ENCODE measurements at places on chromosomes 11 and 22.

DNA sequence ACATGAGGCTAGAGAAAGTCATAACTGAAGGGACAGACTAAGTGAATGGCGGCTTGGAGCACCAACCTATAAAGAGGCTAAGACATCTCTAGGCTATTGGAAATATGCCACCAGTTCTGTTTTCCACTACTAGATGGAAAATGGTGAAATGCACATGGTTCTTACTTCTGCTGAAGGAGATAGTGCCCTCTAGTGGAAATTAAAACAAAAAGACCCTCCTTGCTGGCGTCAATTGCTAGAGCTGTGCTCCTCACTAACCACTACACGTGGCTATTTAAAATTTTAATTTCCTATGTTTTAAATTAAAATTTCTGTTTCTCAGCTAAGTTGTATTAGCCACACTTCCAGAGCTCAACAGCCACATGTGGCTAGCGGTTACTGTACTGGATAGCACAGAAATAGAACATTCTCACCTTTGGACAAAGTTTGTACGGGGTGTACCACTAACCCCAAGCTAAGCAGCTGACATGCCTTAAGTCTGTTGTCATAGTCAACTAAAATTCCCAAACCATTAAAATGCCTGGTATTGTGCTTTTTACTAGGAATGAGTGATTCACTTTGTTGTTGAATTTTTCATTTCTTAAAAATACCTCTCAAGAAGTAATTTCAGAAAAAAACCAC, 34.1 kb upstream of the CALCA start:
- no peak for DNase-seq

- DNase-seq = no peak
These were observed 1.6 kb upstream of the WT1 start for GRCh38 chr11:32436751-32437494.

GRCh38 chr11:64762277-64762673, 2.5 kb upstream of the PYGM start:
- no peak for DNase-seq

GRCh38 chr11:68438658-68439259, 21.8 kb upstream of the PPP6R3 start:
- DNase-seq = no peak

GRCh38 chr11:127218275-127218608, 217.7 kb upstream of the KIRREL3 start:
- no peak for DNase-seq

GRCh38 chr11:44982496-44983062, 31.9 kb upstream of the TP53I11 start:
- no peak for DNase-seq

DNA sequence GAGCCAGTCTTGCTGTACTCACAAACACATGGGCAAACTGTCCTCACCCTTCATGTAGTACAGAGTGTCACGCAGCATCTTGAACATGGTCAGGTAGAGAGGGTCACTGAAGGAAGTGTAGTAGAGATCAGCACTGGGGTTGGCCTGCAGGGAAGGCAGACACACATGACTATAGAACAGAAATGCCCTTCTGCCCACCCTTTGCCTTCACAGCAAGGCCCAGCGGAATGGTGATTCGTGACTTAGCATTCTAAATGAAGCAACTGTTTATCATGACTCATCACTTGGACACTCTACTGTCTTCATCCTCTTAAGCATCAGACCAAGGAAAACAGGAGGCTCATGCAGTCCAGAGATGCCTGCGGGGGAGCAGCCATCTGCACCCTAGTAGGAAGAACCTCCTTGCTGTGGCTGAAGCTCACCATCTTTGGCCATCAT, 33.4 kb downstream of the SERPIND1 start:
- DNase-seq = no peak

GRCh38 chr22:23109441-23109978, 32.3 kb downstream of the RSPH14 start:
- no peak for DNase-seq

- DNase-seq = no peak
These were observed 24.9 kb upstream of the EMSY start for GRCh38 chr11:76419896-76420295.

GRCh38 chr11:132977746-132978145, 554.6 kb downstream of the OPCML start:
- DNase-seq = no peak

- DNase-seq = no peak
These were observed 31.2 kb downstream of the C22orf42 start for GRCh38 chr22:32127904-32128303.

GRCh38 chr11:83319346-83319745, 33.2 kb upstream of the CCDC90B start:
- DNase-seq = no peak

DNA sequence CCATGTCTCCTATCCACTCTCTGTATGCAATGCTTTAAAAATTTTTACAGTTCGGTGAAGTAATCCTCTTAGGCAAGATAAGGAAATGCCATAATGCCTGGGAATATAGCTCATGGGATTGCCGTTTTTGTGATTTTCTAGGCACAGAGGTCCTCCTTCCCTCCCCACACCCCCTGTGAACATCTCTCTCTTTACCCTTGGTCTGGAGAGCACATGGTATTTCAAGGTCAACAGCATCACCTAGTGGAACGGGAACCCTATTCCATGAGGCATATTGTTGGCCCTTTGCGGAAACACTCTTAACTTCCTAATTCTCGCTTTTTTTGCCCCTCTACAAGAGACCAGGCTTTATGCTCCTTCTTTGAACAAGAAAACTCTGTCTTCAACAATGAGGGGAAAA, 8.8 kb downstream of the NXPE4 start:
- DNase-seq = no peak

DNA sequence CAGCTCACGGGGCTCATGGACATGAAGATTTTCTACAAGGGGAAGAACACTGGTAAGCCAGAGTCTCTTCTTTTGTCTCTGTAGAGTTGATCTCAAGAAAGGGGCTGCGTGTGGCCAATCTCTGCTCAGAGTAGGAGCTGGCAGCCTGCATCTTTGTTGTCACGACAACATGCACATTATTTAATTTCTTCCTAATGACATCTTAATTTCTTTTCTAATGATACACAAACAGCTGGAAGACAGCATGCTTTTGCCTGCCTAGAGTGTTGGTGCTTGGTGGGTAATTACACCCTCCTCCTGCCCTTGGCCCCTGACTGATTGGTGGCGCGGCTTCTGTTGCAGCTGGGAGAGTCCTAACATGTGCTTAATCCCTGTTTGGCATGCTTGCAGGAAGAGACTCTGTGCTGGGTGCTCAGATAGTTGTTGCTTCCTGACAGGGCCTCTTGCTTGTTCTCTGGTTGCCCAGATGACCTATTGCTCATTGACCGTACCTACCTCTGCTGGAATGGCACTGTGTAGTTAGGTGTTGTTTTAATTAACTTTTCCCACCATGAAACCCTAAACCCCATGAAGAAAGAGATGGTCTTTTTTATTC, 106.9 kb upstream of the SORL1-AS1 start:
- no peak for DNase-seq

GRCh38 chr22:35873426-35873825, 155.2 kb downstream of the RBFOX2 start:
- DNase-seq = no peak

DNA sequence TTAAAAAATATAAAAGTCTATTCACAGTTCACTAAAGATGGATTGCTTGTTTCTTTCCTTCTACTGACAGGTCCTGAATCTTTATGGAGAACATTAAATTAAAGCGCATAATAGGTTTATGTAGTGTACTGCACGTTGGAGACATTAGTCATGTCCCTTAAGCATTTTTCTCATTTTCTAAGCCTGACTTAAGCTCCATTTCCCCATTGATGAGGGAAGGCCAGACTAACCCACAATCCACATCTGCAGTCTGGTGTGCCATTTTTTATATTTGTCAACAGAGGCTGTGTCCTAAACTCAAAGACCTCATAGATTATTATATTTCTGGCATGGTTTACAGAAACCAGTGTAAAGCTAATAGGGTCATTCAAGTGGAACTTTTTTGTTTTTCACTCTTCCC, 39.9 kb downstream of the CADM1 start:
- no peak for DNase-seq

DNA sequence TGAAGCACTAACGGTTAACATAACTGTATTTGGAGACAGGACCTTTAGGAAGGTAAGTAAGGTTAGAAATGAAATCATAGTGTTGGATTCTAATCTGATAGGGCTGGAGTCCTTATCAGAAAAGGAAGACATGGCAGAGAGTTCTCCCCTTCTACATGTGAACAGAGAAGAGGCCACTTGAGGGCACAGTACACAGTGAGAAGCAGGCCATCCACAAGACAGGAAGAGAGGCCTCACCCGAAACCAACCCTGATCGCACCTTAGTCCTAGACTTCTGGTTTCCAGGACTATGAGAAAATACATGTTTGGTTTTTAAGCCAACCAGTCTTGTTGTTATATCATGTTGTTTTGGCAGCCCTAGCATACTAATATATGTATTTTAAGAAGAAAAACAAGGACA, 170.0 kb downstream of the LRRC4C start:
- no peak for DNase-seq

- DNase-seq = no peak
These were observed 8.2 kb upstream of the TBC1D22A start for GRCh38 chr22:46754110-46754799.

DNA sequence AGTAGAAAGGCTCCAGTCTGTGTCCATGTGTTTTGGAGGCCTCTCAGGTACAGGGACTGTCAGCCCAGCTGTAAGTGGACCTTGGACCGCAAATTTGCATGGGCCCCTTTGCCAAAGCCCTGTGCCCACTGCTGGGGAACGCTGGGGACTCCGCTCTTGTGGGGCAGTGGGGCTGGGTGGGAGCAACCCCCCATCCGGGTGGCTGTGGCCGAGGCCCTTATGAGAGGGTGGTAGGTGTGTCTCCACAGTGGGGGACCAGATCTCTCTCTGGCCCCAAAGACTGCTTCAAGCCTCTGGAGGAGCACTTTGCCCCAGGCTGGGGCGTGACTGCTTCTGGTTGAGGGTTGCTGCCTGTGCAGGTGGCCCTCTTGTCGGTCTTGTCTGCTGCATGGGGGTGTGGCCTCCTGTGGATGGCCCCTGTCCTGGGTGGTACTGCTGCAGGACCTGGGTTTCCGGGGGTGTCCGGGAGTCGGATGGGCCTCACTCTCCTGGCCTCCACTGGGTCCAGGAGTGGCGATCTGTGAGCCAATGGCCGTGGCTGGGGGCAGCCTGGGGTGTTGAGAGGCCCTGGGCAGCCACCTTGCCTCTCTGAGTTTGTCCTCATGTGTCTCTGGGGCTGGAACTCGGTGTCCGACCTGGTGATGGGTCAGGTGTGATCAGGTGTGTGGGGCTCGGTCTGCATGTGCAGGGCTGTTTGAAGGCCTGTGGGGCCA, 15.9 kb downstream of the KCNQ1 start:
- no peak for DNase-seq

DNA sequence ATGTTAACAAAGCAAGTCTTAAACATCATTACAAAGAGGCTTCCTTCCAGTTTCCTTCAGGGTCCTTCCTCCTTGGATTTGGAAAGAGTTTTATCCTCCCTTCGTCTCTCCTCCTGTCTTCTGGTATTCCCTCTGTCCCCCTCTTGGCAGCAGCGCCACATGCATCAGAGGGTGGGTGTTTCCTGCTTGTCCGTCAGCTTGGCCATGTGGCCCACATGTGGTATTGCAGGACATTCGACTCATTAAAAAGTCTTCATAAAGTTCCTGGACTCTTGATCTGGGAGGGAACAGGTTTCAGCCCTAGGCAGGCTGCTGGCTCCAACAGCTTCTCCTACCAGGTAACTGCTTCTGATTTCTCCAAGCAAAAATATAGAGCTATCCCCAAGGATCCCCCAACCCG, 189.8 kb downstream of the CSNK2A3 start:
- no peak for DNase-seq
